ENCODE measurements at places on chromosomes 7 and 10.

DNA sequence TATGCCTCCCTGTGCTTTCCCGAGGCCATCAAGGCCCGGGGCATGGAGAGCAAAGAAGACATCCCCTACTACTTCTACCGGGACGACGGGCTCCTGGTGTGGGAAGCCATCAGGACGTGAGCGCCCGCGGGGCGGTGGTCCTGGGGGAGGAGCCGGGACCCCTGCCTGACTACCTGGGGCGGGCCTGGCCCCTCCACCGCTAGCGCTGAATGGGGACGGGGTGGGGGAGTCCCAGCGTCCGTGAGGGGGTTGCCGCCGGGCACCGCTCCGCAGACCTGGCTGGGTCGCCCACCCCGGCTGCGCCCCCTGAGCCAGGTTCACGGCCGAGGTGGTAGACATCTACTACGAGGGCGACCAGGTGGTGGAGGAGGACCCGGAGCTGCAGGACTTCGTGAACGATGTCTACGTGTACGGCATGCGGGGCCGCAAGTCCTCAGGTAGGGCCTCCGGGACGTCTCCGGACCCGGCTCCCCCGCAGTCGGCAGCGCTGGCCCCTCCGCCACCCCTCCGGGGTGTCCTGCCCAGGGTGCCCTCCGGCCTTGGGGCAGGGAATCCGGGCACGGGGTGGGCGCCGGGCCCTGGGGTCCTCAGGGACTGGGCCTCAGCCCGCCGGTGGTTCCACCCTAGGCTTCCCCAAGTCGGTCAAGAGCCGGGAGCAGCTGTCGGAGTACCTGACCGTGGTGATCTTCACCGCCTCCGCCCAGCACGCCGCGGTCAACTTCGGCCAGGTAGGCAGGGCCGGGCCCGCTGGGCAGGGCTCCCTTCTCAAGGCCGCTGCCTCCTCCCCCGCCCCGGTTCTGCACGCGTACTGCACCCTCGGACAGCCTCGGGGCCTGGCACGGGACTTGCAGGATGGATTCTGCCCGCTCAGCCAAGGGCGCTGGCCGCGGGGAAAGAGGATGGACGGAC, 69.3 kb downstream of the ALOX5 start:
- no peak for DNase-seq

GRCh38 chr7:45699015-45699309, 124.8 kb downstream of the ADCY1 start:
- no peak for DNase-seq

GRCh38 chr7:22842383-22842941, 19.8 kb upstream of the TOMM7 start:
- no peak for DNase-seq

- no peak for DNase-seq
Observed at GRCh38 chr10:26274391-26274790, 57.8 kb downstream of the GAD2 start.

- DNase-seq: no peak
Observed at GRCh38 chr7:66099232-66099550, 15.5 kb upstream of the CRCP start.

DNA sequence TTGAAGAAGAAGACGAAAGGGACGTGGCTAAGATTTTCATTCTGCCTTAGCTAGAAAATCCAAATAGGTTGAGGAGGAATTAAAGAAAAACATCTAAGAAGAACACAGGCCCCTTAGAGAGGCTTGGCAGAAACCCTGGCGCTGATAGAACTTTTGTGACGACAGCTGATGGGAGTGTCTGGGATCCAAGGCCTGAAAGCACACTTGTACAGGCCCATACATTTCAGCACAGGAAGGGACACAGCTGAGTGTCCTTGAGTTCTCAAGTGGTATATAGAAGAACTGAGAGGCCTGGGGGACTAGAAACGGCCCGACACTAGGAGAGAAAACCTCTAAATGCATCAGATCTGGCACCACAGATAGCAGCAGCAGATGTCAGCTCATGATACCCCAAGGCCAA, 39.5 kb downstream of the PRPS1L1 start:
- DNase-seq: no peak

- no peak for DNase-seq
Observed at GRCh38 chr10:124646483-124647352, 97.5 kb downstream of the FAM53B start.

DNA sequence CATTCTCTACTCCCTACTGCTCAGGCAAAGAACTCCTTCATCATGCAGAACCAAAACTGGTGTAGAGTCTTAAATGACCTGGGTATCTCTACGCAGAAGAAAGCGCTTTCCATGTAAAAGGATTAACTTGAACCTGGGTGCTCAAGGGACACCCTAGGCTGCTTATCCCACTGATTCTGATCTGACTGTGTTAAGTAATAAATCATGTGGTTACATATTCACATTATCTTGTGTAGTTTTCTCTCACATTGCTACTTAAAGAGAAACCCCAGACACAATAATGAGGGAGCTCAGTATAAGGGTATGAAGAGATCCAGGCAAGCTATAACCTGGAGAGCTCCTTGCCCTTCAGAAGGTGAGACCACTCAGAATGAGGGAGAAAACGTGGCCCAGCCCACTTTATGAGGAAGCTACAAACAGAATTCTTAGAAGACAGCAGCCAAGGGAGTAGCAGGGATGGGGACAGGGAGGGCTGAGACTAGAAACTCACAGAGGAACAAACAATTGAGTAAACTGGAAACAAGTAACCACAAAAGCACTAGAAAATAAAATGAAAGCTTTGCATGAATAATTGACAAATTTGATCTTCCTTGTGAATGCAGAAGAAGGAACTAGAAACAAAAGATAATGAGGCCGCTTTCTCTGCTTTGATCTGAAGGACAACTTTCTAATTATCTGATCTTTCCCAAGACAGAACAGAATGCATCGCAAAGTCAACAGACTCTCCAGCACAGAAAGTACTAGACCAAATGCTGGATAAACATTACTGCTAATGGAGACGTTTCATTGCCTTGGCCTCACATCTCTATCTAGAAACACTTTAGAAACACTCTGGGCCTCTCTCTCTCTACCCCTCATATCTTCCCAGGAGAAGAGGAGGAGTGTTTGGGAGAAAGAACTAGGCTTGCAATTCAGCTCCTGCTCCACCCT, 76.1 kb downstream of the LRRC17 start:
- no peak for DNase-seq

- DNase-seq: no peak
Observed at GRCh38 chr7:116782177-116782711, 80.1 kb upstream of the CAPZA2 start.

GRCh38 chr7:156703209-156703608, 62.6 kb downstream of the RNF32 start:
- no peak for DNase-seq

DNA sequence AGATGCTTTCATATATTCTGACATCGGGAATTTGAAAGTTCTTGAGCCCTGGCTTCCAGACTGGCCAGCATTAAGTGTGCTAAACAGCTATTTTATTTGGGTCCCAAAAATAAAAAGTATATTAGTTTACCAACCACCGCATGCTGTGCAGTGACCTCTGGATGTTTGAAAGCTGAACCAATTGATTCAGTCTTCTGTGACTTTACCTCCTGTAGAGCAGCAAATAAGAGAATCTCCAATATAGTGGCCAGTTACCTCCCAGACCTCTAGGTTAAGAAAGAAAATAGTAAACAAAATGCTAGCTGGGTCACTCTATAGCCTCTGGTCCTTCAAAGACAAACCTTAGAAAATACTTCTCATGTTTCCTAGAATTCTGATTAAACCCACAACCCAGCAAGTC, 424.6 kb upstream of the NFE2L3 start:
- no peak for DNase-seq

DNA sequence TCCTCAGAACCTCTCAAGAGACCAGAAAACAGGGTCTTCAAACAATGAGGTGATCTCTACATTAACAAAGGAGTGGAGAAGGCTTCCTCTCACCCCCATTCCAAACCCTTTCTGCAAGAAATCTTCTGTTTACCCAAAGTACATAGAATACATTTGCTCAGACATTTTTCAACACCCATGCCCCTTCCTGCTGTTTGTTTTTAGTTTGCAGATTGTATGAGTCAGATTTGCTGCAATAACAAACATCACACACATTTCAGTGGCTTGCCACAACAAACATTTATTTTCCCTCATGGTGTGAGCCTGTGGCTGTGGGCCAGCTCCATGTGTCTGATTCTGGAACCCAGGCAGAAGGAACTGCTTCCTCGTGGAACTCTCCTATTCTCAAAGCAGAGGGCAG, 68.2 kb upstream of the BAIAP2L1 start:
- no peak for DNase-seq

- DNase-seq: no peak
Observed at GRCh38 chr10:14736043-14736442, 38.7 kb downstream of the FAM107B start.

DNA sequence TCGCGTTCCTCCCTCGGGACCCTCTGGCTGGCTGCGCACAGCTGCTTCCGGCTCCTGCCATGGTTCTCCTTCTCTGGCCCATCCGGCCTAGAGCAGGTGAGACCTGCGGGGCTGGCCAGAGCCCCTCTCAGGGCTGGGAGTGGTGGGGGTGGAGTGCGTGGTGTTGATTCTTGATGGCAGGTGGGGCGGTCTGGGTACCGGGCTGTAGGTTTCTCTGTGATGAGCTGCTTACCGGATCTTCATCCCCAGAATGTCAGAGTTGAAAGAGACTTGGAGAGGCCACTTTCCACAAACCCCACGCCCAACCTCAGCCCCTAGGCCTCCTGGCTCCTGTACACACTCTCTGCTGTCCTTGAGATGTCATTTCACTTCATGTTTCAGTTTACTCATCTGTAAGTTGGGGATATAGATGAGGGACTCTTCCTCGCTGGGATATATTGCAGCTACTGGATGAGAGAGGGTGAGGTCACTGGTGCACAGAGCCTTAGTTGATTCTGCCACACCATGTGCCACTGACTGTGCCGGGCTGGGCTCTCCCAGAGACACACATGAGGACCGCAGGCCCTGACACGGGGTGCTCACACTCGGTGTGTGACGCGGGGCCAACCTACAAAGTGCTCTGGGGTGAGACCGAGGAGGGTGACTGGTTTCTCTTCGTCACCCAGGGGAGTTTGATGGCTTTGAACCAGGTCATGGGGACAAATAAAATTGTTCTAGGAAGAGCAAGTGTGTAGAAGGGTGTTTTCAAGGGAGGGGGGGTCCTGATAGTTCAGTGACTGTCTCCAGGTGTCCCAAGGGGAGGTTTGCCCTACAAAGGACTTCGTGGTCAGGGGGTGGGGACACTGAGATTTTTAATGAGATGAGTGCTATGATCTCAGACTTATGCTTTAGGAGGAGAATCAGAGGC, 29.5 kb downstream of the ZNF775 start:
- no peak for DNase-seq

DNA sequence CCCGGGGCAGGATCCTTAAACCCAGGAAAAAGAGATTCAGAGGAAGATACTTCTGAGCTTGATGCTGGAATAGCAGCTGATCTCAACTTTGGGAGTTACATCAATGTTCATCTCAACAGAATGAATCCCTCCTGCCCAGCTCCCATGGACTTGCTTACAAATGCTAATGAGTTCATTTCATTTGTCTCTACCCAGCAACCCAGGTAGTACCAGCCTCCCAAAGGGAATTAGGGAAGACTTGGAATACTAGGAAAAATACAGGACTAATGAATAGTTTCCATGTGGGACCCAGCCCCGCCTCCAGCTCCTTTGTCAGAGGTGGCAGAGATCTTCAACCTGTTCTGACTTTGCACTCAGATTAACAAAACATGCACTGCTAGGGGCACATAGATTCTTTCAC, 22.1 kb upstream of the TCF7L2 start:
- DNase-seq: no peak

GRCh38 chr10:109115179-109115578, 808.1 kb downstream of the XPNPEP1 start:
- no peak for DNase-seq

DNA sequence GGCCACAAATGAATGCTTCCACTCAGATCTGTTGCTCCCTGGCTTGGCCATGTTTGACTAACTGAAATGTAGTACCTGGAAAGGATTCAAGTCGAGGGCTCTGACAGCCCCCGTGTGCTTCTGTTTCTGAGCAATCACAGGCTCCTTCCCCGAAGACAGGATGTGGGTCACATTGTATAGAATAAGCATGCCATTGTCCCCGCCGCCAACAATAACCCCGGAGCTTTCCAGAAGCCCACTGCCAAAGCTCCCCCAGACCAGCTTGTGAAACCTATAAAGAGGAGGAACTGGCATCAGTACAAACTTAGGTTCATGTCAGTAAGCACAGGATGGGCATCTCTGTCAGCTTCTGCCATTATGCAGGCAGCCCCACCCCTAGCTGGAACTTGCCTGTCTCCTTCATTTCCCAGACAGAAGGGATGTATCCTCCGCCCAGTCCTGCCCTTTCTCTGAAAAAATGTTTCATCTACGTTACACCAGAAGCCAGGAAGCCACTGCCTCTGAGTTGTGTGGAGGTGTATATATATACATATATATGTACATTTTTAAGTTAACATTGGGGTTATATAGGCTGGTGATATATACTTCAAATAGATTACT, 10.3 kb downstream of the SEC31B start:
- no peak for DNase-seq

GRCh38 chr7:134685250-134685649, 38.6 kb downstream of the BPGM start:
- no peak for DNase-seq

DNA sequence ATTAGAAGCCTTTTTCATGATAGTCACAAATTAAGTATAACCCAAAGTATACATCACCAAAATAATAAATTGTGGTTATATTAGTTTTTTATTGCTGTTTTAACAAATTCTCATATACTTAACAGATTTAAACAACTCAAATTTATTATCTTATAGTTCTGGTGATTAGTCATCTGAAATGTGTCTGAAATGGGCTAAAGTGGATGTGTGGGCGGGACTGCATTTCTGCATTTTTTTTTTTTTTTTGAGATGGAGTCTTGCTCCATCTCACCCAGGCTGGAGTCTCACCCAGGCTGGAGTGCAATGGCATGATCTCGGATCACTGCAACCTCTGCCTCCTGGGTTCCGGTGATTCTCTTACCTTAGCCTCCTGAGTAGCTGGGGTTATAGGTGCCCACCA, 891.5 kb upstream of the CELF2 start:
- DNase-seq: no peak

- no peak for DNase-seq
Observed at GRCh38 chr10:10865913-10866312, 151.8 kb upstream of the CELF2 start.

- no peak for DNase-seq
Observed at GRCh38 chr7:113368256-113368655, 249.9 kb upstream of the SMIM30 start.

- DNase-seq: no peak
Observed at GRCh38 chr7:107718456-107719193, 25.3 kb upstream of the CBLL1 start.

GRCh38 chr7:27220440-27220955, 20.6 kb upstream of the HOXA13 start:
- no peak for DNase-seq

DNA sequence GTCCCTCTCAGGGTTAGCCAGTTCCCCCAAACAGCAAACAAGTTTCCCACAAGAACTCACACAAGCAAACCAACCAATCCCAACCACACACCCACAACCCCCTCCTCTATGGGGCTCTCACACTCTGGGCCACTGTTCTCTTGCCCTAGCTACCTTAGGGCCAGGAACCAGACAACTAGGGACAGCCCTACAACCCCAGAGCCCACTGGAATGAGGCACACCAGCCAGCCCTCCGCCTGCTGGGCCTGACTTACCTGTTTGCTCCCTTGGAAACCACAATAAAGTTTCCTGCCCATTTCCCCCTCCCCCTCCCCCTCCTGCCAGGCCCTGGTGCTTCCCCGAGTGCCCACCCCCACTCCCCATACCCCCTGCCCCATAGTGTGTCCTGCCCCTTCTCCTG, 132.6 kb downstream of the WDR11 start:
- no peak for DNase-seq

Data from activated T-helper 9 cell treated with anti-CD3 and anti-CD28 coated beads, Interleukin-2, amount 50 U/mL, for 16 hours (primary cell).